ENCODE measurements at places on chromosomes 7 and 10.

- no peak overlapping the region for H3K27ac ChIP-seq
- no peaks in the 10 kb centered on the region for H3K27me3 ChIP-seq
- DNase-seq, result no peak
- no peak overlapping the region for H3K4me3 ChIP-seq
- no peaks in the 10 kb centered on the region for H3K4me1 ChIP-seq
- no peaks in the 10 kb centered on the region for H3K36me3 ChIP-seq
Measured at GRCh38 chr10:95920798-95921426, 13.1 kb downstream of the CC2D2B start.

DNA sequence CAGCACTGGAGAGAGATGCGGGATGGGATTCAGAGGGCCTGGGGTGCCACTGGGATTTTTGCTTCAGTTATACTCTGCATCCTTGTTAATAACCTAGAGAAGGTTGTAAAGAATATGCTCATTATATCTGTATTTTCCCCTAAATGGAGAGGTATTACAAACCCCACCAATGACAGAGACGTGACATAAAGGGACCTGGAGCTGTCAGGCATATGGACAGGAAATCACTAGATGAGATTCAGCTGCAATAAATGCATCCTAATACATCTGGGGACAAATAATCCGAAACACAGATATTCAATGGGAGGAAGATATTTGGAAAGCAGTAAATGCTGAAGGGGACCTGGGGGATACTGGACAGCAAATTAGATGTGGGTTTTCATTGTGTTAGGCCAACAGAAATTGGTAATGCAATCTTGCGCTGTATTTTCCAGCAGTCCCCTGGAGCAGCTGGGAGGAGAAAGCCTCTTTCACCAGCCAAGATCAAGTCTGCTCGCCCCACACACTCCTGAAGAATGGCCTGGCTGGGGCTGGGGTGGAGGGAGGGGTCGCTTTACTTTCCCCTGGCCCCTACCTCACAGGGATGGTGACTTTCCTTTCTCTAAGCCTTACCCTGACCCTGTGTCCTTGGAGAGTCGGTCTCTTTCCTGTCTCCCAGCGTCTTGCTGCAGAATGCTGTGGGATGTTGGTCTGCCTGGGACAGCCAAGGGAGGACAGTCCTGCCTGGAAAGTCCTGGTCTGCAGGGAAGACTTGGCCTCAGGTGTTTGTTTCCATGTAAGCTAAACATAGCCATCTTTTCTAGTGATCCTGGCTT lies 653.8 kb downstream of the LRMDA start:
- DNase-seq, result no peak
- H3K4me3 ChIP-seq, result no peak overlapping the region
- no peaks in the 10 kb centered on the region for H3K36me3 ChIP-seq
- H3K4me1 ChIP-seq, result no peaks in the 10 kb centered on the region
- no peaks in the 10 kb centered on the region for H3K27me3 ChIP-seq
- H3K27ac ChIP-seq, result no peak overlapping the region

DNA sequence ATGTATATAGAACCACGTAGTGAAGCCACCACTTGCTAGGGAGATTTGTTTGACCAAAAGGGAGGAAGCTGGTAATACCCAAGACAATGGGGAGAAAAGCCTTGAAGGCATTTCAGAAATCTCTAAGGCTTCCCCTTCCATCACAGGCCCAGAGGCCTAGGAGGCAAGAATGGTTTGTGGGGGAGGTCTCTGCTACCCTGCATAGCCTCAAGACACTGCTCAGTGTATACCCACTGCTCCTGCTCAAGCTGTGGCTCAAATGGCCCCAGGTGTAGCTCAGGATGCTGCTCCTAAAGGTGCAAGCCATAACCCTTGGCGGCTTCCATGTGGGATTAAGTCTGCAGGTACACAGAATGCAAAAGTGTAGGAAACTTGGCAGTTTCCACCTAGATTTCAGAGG lies 1105.8 kb downstream of the GATA3 start:
- no peaks in the 10 kb centered on the region for H3K27me3 ChIP-seq
- no peaks in the 10 kb centered on the region for H3K4me1 ChIP-seq
- no peaks in the 10 kb centered on the region for H3K36me3 ChIP-seq
- H3K27ac ChIP-seq, result no peak overlapping the region
- no peak overlapping the region for H3K4me3 ChIP-seq

DNA sequence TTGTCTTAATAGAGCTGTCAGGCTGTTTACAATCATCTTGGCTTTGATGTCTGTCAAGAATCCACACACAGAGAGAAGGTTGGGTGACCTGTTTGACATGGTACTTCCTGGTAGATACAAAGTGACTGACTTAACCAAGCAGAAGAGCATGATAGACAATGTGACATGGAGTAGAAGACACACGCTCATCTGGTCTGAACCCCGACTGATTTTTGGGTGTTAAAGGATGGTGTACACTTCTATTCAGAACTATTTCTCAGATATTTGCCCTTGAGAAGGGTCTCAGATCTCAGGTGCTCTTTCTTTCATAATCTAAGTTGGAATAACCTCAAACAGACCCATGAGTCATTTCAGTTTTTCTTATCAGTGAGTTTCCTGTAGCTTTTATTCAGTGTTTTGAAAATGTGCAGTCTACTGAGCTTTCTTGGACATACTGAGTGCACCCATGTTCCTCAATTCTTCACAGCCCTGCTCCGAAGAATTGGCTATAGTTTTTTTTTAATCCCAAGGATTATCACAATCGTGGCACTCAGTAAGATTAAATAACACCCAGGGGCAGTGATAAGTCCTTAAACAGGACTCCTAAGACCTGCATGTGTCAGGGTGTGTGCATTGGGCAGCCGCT lies 46.4 kb upstream of the NXPH1 start:
- H3K36me3 ChIP-seq, result no peaks in the 10 kb centered on the region
- H3K27me3 ChIP-seq, result no peaks in the 10 kb centered on the region
- H3K4me3 ChIP-seq, result no peak overlapping the region
- H3K4me1 ChIP-seq, result no peaks in the 10 kb centered on the region

- no peaks in the 10 kb centered on the region for H3K27me3 ChIP-seq
- DNase-seq, result no peak
- no peaks in the 10 kb centered on the region for H3K36me3 ChIP-seq
- no peak overlapping the region for H3K4me3 ChIP-seq
- no peaks in the 10 kb centered on the region for H3K4me1 ChIP-seq
Measured at GRCh38 chr7:142698429-142698828, 50.8 kb upstream of the PRSS1 start.

DNA sequence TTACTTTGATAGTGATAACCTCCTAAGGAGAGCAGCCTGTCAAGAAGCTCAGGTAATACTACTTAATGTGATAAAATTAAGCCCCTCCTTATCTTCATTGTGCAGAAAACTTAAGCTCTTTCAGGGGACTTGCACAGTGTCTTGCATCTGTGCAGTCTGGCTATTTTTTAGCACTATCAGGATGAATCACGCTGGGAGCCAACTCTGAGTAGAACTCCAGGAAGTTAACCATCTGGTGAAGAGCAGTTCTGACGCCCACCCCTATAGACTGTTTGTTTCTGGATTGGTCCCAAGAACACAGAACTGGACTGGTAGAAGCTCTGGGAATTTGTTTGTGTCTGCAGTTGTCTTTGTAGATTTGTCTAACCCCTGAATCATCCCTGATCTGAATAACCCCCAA lies 41.9 kb downstream of the AGK start:
- H3K4me3 ChIP-seq, result no peak overlapping the region
- peaks cover 14% of the 10 kb centered on the region for H3K36me3 ChIP-seq
- no peak overlapping the region for H3K27ac ChIP-seq
- no peaks in the 10 kb centered on the region for H3K4me1 ChIP-seq

DNA sequence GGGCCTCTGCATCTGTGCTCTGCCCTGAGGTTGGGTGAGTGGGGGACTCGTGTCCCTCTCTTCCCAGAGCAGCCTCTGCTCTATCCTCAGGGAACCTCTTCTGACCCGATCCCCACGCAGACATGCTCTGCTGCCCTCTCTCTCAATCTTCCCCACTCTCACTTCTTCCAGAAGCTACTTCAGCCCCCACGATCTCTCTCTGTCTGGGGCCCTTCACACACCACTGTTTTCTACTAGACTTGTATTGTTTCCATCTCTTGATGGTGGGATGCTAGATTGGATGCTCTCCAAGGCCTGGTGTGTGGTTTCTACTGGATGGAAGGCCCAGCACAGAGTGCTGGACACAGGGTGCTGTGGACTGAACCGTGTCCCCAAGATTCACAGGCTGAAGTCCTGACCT lies 10.0 kb downstream of the MGMT start:
- no peaks in the 10 kb centered on the region for H3K27me3 ChIP-seq
- H3K36me3 ChIP-seq, result no peaks in the 10 kb centered on the region
- H3K4me3 ChIP-seq, result no peak overlapping the region
- no peak overlapping the region for H3K27ac ChIP-seq
- no peak for DNase-seq
- peaks cover 30% of the 10 kb centered on the region for H3K4me1 ChIP-seq

GRCh38 chr10:32922170-32922569 lies 35.9 kb downstream of the ITGB1 start:
- no peak overlapping the region for H3K27ac ChIP-seq
- no peak overlapping the region for H3K4me3 ChIP-seq

- DNase-seq, result no peak
- no peaks in the 10 kb centered on the region for H3K36me3 ChIP-seq
- H3K27ac ChIP-seq, result no peak overlapping the region
- no peak overlapping the region for H3K4me3 ChIP-seq
- H3K27me3 ChIP-seq, result peaks cover 9% of the 10 kb centered on the region
Measured at GRCh38 chr7:104883248-104883717, 130.7 kb upstream of the KMT2E start.

GRCh38 chr10:64450312-64450711 lies 929.1 kb downstream of the REEP3 start:
- H3K4me1 ChIP-seq, result no peaks in the 10 kb centered on the region
- H3K36me3 ChIP-seq, result no peaks in the 10 kb centered on the region
- no peaks in the 10 kb centered on the region for H3K27me3 ChIP-seq
- no peak overlapping the region for H3K27ac ChIP-seq

DNA sequence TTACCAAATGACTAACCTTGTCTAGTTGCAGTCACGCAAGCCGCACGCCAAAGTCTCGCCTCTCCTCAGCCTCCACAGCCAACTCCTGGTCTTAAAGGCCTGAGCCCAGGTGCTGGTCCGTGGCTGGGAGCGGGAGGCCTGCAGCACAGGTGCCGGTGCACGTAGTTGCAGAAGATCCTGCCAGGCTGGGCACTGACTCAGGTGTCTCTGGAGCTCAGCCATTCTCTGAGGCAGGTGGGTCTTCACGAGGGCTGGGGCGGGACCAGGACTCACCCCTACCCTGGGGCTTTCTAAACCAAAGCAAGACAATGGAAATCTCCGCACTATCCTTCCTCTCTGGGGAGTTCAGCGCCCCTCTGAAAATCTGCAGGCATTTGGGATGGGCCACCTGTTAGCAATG lies 216.4 kb downstream of the MLLT10 start:
- H3K4me3 ChIP-seq, result no peak overlapping the region
- no peaks in the 10 kb centered on the region for H3K4me1 ChIP-seq
- no peaks in the 10 kb centered on the region for H3K36me3 ChIP-seq
- DNase-seq, result no peak
- no peaks in the 10 kb centered on the region for H3K27me3 ChIP-seq

DNA sequence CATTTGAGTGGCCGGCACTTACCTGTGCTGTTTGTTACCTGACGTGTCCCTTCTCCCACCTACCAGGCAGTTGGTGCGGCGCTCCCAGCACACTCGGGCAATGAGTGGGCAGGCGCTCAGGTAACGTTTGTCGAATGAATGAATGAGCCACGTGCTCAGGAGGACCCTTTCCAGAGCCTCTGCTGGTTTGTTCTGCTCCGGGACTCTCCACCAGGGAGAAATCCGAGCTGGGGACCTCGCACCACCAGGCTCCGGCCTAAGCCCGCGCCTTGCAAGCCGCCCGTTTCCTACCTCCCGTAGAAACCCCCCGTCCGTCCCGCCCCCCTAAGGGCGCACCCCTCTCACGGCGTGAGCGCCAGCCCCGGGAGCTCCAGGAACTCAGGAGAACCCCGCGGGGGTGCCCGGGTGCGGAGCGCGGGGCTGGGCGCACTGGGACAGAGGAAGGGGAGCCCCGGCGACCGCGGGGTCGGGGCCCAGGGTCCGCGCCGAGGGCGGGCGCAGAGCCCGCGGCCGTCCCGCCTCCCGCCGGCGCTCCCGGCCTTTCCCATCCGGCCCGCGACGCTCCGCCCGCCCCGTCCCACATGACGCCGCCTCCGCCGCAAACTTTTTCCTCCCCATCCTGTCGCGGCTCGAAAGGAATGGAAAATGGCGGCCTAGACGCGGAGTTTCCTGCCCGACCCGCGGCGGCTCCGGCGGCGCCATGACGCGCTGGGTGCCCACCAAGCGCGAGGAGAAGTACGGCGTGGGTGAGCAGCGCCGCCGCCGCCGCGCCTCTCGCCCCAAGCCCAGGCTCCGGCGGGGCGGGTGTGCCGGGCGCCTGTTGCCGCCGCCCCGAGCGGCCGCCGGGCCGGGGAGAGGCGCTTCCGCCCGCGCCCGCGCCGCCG lies at the start of gene DOCK1:
Gene DOCK1 (plus strand): TSS at position 611 of the 884 bp plus-strand sequence. CDS start 90 bp downstream, at position 701.
- no peak within 1 kb of the TSS for H3K4me3 ChIP-seq
- H3K36me3 ChIP-seq, result no peaks in the 10 kb centered on the region
- H3K27me3 ChIP-seq, result no peaks in the 10 kb centered on the region
- DNase-seq, result no peak
- H3K4me1 ChIP-seq, result no peaks in the 10 kb centered on the region
- H3K27ac ChIP-seq, result no peak within 1 kb of the TSS

GRCh38 chr10:125341611-125342010 lies 181.2 kb upstream of the CTBP2 start:
- no peak overlapping the region for H3K27ac ChIP-seq
- DNase-seq, result no peak
- no peaks in the 10 kb centered on the region for H3K36me3 ChIP-seq
- H3K4me1 ChIP-seq, result no peaks in the 10 kb centered on the region
- no peak overlapping the region for H3K4me3 ChIP-seq

GRCh38 chr7:56028942-56029630 lies 22.2 kb downstream of the PSPH start:
- H3K4me1 ChIP-seq, result peaks cover 4% of the 10 kb centered on the region
- no peaks in the 10 kb centered on the region for H3K27me3 ChIP-seq
- no peak overlapping the region for H3K4me3 ChIP-seq
- no peak for DNase-seq
- no peak overlapping the region for H3K27ac ChIP-seq

DNA sequence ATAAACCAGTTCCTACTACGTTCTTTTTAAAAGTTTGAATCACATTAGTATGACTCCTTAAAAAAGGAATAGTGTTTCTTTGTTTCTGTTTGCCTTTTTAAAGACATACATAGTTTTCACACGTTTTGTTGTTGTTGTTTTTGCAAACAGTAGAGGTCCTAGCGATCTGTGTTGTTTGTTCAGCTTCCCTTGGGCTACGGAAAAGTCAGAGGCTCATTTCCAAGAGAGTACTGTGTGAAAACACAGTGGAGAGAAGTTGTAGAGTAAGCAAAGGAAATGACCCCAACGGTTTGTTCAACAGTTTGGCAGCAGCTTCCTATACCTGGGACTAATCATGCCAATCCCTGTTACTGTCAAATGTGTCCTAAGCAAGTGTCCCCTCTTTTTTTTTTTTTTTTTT lies 87.1 kb upstream of the STEAP1 start:
- H3K4me1 ChIP-seq, result no peaks in the 10 kb centered on the region
- DNase-seq, result no peak
- H3K4me3 ChIP-seq, result no peak overlapping the region
- no peak overlapping the region for H3K27ac ChIP-seq
- no peaks in the 10 kb centered on the region for H3K27me3 ChIP-seq
